ENCODE measurements at places on chromosomes 2 and 18.

DNA sequence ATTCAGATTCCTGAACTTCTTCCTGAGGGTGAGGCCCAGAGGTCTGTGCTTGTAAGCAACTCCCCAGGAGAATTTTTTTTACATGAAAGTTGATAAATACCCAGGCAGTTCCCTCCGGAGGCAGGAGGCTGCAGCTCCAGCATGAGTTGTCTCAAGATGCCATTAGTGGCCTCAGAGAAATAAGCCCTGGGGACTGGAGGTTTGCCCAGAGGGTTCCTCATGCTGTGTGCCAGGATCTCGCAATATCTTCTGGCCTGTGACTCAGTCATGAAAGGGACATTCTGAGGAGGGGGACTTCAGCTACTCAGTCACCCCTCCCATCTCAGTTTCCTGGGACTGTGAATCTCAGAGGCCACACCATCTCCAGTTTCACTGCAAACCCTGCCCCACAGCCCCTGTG lies 49.9 kb downstream of the LYPD1 start:
- DNase-seq, result no peak

DNA sequence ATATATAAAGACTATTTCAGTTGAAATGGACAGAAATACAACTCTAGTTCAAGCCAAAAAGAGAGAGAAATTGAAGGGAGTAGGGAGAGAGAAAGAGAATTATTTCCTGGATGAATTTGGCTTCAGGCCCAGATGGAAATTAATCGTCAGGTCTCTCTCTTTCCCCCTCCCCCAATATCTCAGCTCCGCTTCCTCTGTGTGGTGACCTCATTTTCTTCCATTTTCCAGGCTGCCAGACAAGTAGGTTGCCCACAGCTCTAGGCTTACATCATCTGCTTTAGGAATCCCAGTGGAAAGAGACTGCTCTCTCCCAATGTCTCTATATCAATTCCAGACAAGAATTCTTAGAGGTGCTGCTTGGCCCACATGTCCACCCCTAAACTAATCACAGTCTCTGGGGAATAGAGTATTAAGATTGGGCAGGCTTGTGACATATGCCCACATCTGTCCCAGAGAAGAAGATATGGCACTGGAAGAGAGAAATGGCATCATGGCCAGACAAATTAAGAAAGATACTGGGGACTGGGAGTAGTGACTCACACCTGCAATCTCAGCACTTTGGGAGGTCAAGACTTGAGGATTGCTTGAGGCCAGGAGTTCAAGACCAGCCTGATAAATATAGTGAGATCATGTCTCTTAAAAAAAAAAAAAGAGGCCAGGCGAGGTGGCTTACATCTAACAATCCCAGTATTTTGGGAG lies 37.2 kb upstream of the CFAP36 start:
- no peak for DNase-seq

DNA sequence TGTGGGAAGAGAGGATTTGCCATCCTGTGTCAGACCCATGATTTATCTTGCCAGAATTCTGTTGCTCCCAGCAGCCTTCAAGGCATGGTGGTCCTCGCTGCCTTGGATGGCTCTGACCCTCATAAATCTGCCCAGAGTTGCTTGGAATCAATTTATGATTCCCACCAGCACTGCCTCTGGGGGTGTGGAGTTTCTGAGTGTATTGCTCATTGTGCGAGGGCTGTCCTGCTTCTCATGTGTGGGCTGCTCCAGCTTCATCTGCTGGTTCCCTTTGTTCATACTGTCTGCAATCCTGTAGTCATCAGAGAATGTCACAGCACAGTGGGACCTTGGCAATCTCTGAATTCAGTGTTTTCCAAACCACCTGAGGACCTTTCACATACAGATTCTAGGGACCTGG lies 139.8 kb downstream of the CLIP4 start:
- DNase-seq, result no peak

GRCh38 chr2:42105330-42106256 lies 57.8 kb downstream of the PKDCC start:
- DNase-seq, result peak; percentile 51

DNA sequence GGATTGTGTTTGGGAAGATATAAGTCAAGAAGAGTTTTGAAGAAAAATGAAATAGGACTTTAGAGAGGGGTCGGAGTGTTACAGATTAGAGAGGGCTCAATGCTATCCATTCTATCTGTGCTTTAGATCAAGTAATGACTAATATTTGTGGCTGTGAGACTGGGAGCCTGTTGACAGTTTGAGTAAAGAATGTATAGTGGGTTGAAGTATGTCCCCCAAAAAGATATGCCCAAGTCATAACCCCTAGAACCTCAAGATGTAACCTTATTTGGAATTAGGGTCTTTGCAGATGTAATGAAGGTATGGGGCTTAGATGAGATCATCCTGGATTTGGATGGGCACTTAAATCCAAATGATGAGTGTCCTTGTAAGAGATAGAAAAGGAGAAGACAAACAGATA lies 55.3 kb upstream of the SERPINE2 start:
- no peak for DNase-seq

DNA sequence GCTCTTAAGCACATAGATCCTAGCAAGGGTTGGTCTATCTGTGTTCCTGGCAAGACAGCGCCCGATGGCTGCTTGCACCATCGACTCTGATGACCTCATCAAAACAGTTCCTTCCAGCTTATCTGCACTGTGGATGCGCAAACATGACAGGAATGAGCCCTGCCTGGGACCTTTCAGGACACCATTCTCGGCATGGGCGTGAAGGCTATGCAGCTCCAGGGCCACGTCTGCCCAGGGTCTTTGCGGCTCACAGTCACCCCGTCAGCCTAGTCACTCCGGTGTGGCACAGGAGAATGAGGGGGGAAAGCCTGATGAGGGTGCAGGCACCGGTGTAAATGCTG lies 147.8 kb upstream of the TWIST2 start:
- peak; percentile 41 for DNase-seq

DNA sequence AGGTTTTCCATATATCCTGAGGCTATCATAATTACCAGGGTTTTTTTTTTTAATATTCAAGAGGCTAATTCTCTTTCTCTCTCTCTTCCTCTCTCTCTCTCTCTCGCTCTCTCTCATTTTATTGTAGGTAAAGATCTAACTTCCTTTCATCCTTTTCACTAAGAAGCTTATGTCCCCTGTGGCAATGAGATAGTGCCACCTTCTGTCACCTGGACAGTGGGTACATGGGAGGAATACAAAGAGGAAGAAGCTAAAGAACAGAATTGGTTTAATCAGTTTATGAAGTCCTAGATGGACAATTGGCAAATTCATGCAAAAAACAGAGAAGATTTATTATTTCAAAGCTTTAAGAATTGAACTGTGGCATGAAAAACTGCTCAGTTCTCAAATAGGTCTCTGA lies 1582.3 kb upstream of the TMEFF2 start:
- DNase-seq, result no peak

DNA sequence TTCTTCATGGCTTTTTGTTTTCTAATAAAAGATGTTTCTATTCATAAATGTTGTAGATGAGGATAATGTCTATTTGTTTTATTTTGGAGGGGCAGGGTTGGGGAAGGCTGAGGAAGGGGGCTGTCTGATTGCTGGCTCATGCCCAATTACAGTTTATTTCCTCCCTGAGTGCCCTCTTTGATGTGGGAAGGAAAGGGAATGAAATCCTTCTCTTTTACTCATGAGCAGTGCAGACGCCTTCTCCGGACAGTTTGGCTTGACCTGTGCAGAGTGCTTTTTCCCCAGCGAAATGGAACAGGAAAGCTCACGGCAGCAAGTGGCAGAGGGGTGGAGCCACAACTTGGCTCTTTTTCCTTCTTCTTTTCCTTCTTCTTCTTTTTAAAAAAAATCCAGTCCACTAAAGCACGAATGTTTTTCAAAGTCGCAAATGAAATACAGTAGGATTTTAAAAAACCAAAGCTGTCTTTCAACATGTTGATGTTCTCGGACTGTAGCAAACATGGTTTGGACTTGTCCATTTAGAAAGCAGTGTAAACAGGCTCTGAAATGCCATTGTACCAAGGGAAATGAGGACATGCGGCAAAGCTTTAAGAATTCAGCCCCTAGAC lies 34.5 kb downstream of the RAB31 start:
- DNase-seq, result no peak

DNA sequence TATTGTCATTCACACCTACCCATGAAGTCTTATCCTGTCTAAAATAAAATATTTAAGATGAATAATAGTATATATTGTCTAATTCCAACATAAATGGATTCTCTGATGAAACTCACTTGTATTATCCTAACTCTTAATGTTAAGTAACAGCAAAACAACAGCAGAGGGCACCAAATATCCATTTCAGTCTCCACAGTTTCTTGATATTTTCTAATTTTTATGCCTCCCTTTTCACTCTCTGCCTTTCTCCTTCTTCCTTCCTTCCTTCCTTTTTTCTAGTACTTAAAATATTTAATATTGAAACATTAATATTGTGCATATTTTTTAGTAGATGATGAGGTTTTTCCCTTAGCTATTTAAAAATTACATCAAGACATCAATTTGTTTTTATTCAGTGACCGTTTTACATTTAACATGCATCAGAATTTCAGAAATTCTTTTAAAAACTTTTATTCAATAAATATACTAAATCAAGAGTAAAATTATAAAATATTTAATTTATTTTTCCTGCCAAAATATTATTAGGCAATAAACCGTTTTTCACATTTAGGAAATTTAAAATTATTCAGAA lies 97.6 kb downstream of the WDR7 start:
- no peak for DNase-seq

GRCh38 chr2:69089998-69090397 lies 77.0 kb downstream of the ANTXR1 start:
- no peak for DNase-seq

DNA sequence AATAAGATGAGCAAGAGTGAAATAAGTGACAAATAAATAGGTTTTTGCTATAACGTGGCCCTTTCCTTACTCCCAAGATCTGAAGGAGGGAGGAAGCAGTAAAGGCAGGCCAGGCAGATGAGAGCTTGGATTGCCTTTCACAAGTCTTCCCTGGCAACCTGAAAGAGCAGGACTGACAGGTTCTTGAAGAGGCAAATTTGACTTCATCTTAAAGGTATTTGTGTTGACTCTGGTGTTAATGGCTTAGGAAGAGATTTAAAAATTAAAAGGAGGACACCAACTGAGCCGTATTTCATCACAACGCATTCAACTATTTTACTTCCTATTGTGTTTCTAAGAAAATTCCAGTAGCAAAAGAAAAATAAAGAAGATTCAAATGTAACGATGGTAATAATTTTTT lies 3.2 kb downstream of the STRN start:
- no peak for DNase-seq

Data from heart right ventricle (tissue), 16 donors.